ENCODE measurements at places on chromosomes 11 and 22.

GRCh38 chr11:130162733-130163132 is 3.2 kb downstream of the ST14 start:
- peak; percentile 17 for DNase-seq

GRCh38 chr11:35751664-35752061 is 89.1 kb downstream of the TRIM44 start:
- no peak for DNase-seq

- DNase-seq: peak; percentile 68
Observed at GRCh38 chr11:12827929-12828812, 153.9 kb downstream of the TEAD1 start.

DNA sequence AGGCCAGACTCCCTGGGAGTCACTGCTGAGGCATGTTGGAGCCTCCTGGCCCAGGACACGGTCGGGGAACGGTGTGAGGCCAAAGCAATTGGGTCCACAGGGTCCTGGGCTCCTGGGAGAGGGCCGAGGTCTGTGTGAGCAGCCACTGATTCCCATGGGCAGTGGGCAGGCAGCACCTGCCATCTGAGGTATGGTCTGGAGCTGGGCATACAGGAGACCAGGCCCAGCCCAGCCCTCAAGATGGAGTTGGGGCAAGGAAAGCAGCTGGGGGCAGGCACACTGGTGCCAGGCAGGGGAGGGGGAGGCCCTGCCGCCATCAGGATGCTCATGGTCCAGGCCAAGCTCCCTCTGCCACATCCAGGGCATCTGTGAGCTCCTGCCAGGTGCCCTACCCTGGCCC is 32.2 kb upstream of the HMOX1 start:
- DNase-seq: no peak

- no peak for DNase-seq
Observed at GRCh38 chr22:39265143-39265886, 20.5 kb upstream of the PDGFB start.

- DNase-seq: no peak
Observed at GRCh38 chr11:115930291-115930690, 426.1 kb upstream of the CADM1 start.

GRCh38 chr11:9008661-9009060 is 4.9 kb upstream of the NRIP3 start:
- no peak for DNase-seq

- DNase-seq: peak; percentile 93
Observed at GRCh38 chr11:6431861-6432260, 8.9 kb downstream of the HPX start.

DNA sequence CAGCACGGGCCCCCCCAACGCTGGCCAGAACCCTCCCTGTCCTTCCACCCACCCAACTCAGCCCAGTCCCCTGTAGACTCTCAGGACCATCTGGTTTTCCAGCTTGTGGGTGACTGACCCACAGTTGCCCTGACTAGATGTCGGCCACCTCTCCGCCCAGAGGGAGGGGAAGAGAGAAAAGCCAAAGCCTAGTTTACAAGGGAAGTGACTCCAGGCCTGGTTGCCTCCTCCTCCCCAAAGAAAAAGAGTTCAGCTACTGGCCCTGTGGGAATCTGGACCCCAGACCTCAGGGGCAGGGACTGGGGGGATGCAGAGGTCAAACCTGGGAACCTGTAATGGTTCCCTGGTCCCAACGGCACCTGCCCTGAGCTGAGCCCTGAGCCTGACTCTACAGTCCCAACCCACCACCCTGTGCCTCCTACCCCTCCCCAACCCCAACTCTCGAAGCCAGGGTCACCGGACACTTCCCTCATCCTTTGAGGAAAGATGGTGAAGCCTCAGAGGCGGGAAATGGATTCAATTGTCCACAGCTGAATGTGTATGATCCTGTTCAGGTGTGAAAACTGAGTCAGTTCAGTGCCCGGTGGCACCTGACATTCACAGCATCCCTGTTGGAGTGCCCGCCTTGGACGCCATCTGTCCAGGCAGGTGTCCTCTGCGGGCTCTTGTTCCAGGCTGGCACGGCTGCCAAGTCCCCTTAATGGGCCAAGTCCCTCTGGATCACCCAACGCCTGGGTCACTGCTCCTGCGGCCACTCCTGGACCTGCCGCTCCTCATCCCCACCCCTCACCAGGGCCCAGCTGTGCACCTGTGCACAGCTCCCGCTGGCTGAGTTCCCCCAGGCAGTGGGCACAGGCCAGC is 21.0 kb upstream of the WNT7B start:
- DNase-seq: no peak

GRCh38 chr22:30889268-30889995 is 79.1 kb downstream of the MORC2 start:
- DNase-seq: no peak

- no peak for DNase-seq
Observed at GRCh38 chr22:42610186-42610585, 4.5 kb downstream of the POLDIP3 start.

DNA sequence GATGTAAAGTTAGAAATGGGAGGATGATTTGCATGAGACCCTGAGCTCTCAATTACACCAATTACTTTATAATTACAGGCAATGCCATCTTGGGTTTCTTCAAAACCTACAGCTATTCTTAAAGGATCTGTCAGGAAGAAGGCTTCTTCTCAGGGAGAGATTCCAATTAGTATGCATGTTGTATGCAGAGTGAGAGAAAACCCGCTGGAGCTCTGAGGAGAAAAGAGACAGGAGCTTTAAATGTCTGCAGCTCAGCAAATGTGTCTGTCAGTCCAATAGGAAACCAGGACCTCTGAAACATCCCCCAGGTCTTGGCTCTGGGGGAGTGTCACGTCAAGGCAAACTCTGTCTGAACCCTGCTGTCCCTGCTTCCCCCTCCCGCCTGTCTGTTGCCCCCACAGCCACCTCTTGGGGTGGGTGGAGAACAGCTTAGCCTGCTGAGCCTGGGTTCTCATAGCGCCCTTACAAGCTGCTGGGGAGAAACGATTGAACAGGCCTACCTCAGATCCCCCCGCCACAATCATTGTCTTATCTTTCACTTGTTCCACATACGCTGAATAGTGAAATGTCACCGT is 140.2 kb downstream of the SPATA19 start:
- DNase-seq: no peak

GRCh38 chr11:44618561-44619425 is 53.3 kb downstream of the CD82 start:
- no peak for DNase-seq

- no peak for DNase-seq
Observed at GRCh38 chr22:49873228-49873940, 19.7 kb downstream of the ZBED4 start.

DNA sequence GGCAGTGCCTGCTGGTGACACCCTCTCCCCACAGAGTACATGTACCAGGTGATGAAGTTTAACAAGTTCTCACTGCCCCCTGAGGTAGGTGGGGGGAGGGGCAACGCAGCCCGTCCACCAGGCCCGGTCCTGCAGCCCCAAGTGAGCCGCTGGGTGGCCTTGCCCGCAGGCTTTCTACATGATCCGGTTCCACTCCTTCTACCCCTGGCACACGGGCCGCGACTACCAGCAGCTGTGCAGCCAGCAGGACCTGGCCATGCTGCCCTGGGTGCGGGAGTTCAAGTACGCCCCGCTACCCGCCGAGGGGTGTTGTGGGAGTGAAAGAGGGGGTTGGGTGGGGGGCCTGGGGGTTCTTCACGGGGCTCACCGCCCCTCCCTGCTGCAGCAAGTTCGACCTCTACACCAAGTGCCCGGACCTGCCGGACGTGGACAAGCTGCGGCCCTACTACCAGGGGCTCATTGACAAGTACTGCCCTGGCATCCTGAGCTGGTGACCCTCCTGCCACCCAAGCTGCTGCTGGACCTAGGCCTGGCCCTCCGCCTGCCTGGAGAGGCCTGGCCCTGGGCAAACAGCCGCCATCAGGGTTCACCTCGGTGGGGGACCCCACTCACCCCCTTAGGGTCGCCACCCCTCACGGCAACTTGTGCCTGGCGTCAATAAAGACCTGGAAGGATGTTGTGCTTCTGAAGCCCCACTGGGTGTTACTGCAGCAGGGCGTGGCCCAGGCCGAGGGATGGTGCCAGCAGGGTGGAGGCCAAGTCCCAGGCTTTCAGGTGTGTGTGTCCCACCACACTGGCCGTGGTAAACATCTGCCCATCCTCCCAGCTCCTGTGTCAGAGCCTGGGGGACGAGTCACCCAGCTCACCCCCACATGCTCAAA is 2.9 kb downstream of the MIOX start:
- DNase-seq: no peak

- no peak for DNase-seq
Observed at GRCh38 chr22:44947846-44948245, 62.0 kb downstream of the PHF21B start.

- no peak for DNase-seq
Observed at GRCh38 chr22:23753385-23753784, 840 bp downstream of the VPREB3 start.

- no peak for DNase-seq
Observed at GRCh38 chr22:47155131-47155885, 392.9 kb downstream of the TBC1D22A start.

GRCh38 chr11:66312549-66313320 is 4.1 kb downstream of the CD248 start:
- DNase-seq: peak; percentile 98

DNA sequence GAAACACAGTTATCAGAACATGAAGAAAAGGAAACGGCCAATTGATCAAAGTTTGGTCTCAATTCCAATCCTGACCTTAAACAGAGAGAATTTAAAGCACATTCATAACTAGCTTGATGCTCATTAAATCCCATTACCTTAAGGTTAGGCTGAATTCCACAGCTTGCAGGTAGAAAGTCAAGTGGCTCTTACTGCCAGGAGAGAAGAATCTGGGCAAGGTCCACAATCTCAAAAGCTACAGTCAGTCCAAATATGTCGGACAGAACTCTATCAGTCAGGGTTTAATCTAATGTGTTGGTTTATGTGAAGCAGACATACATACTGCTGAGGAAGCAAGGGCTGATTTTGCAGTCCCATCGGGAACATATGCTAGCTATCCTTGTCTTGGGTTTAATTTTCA is 348.8 kb downstream of the SOX6 start:
- no peak for DNase-seq

- DNase-seq: no peak
Observed at GRCh38 chr22:49026494-49027367, 800.9 kb downstream of the BRD1 start.

- no peak for DNase-seq
Observed at GRCh38 chr11:116420770-116421528, 351.8 kb downstream of the BUD13 start.

- DNase-seq: no peak
Observed at GRCh38 chr11:125226706-125227105, 62.2 kb downstream of the PKNOX2 start.

DNA sequence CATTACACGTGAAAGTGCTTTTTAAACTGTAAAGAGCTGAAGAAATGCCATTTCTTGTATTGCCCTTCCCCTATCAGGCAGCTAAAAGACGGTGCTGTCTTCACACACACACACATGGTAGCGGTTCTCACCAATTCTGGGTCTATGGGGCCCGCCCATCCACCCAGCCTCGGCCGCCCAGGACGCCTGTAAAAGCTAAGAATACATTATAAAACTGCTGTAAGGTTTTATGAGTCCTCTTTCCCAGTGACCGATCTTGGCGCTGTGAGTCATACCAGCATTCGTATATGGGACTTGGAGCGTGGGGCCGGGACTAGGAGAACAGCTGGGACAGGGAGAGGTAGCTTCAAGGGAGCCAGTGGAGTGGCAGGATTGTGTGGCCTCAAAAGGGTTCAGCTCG is 149.7 kb upstream of the CADM1 start:
- no peak for DNase-seq

DNA sequence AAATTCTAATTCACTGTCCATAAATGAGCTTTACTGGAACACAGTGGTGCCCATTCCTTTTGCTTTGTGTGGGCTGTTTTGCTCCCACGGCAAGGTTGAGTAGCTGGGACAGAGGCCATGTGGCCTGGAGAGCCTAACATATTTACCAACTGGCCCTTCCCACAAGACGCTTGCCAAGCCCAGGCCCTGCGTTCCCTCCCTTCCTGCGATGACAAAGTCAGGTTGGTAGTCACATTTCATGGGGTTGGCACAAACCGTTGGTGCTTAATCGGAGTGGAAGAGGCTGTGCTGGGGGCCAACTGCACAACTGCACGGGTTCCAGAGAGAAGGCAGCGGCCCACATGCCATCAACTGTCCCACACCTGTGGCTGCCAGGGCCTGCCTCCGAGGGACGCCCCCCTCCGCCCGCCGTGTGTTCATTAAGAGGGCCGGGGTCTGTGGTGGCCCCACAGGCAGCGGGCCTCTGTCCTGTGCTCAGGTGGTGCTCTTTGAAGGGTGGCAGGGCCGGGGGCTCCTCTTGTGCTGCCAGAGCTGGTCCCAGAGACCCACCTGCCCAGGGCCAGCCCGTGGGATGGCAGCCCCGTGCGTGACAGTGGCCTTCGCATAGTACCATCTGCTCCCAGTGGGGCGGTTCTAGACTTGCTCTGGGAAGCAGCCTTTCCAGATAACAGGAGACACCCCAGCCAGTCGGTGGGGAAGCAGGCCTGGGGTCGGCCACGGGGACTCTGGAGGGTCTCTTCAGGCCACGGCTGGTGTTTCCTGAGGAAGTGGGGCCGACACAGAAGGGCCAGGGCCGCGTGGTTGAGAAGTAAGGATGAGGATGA is 81.5 kb upstream of the CLDN5 start:
- DNase-seq: no peak

GRCh38 chr11:120501976-120502755 is 9.4 kb upstream of the GRIK4 start:
- DNase-seq: no peak

GRCh38 chr11:96841792-96842191 is 452.0 kb downstream of the JRKL start:
- no peak for DNase-seq

GRCh38 chr11:120880498-120881175 is 143.3 kb upstream of the TBCEL start:
- peak; percentile 21 for DNase-seq

GRCh38 chr22:49212466-49212865 is 615.2 kb downstream of the BRD1 start:
- DNase-seq: no peak

DNA sequence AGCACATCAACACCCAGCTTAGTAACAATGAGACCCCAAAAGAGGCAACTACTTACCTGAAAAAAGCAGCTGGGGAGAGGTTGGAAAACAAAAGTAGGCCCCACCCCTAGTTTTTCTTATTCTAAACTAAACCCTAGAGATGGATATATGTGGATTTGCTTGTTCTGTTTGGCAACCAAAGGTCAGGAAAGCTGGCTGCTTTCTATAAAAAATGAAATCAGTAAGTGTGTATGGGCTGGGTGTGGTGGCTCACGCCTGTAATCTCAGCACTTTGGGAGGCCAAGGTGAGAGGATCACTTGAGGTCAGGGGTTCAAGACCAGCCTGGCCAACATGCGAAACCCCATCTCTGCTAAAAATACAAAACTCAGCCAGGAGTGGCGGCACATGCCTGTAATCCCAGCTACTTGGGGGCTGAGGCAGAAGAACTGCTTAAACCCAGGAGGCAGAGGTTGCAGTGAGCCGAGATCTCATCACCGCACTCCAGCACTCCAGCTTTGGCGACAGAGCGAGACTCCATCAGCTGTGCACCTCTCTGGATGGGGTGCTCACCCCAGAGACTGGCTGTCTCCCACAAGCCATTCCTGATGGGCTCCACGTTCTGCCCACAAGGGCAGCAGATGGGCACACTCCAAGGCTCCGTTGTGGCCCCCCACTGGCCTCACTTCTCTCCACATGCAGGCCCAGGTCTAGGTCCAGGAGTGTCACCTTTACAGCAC is 30.0 kb downstream of the PACSIN2 start:
- DNase-seq: no peak

All from AG08395 (cell line).